CD4-positive, alpha-beta T cell (primary cell): ENCODE measurements at places on chromosomes 16 and 17. TPM values are rescaled to one million over a fixed set of nuclear protein-coding genes. Genes with fewer than 3 reads are reported as not detected.

DNA sequence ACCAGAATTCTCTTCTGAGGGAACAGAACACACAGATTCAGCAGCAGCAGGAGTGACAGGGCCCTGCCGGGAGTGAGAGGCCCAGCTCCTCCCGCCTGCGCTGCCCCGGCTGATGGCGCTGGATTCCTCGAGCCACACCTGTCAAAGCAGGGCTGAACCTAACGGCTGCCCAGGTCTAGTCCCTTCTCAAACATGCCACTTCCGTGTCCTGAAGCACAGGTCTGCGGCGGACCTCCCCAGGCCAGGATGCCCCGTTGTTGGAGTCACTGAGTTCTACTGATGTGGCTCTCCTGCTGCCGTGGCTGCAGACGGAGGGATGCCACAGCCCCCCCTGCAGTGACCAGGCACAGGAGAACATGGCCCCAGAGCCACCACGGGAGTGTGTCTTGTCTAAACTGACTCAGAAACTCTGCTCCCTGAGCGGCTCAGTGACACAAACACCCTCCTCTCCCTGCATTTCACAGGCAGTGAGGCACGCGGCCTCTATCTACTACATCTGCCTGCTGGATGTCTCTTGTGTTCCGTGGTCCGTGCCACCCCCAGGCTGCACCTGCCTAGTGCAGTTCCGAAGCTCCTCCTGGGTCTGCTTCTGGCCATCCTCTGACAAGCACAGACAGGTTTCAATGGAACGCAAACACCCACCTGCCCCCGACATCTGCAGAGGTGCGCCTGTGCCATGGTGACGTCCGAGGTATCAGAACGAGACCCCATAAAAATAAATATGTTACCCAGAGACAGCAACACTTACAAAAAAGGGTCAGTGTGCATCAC is 44.7 kb upstream of the DNAH17 start:
- no peak for DNase-seq

- DNase-seq, result no peak
Observed at GRCh38 chr16:50302472-50303005, 36.2 kb downstream of the ADCY7 start.

- DNase-seq, result no peak
Observed at GRCh38 chr16:47667956-47668355, 206.8 kb downstream of the PHKB start.

- no peak for DNase-seq
Observed at GRCh38 chr17:9330611-9331271, 244.9 kb downstream of the STX8 start.

- DNase-seq, result no peak
Observed at GRCh38 chr16:16915771-16916170, 536.8 kb downstream of the NPIPA7 start.

- peak; percentile 42 for DNase-seq
Observed at GRCh38 chr17:60600490-60601446, 775 bp downstream of the PPM1D start.

- DNase-seq, result no peak
Observed at GRCh38 chr16:22352723-22353122, 21.7 kb downstream of the CDR2 start.

- DNase-seq, result no peak
Observed at GRCh38 chr16:7343243-7343642, 10.6 kb downstream of the RBFOX1 start.

GRCh38 chr16:16871196-16871595 is 492.3 kb downstream of the NPIPA7 start:
- DNase-seq, result no peak

- no peak for DNase-seq
Observed at GRCh38 chr17:57236686-57237299, 19.5 kb upstream of the MSI2 start.

- DNase-seq, result no peak
Observed at GRCh38 chr17:19010729-19011505, 6.4 kb upstream of the FAM83G start.

DNA sequence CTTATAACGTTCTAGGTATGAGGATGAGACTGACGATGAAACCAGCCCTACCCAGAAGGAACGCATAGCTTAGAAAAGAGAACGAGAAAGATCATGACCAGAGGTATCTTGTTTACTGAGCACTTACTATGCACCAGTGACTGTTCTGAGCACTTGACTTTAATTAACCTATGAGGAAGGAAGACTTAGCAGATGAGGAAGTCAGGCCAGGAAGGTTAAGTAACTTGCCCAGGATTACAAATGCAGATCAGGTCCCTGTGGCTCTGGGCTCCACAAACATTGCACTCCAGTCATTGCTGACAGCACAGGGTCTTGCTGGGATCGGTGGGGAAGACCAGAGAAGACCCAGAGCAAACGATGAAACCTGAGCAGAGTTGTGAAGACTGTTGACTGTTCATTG is 7.1 kb downstream of the KRT13 start:
- DNase-seq, result no peak

DNA sequence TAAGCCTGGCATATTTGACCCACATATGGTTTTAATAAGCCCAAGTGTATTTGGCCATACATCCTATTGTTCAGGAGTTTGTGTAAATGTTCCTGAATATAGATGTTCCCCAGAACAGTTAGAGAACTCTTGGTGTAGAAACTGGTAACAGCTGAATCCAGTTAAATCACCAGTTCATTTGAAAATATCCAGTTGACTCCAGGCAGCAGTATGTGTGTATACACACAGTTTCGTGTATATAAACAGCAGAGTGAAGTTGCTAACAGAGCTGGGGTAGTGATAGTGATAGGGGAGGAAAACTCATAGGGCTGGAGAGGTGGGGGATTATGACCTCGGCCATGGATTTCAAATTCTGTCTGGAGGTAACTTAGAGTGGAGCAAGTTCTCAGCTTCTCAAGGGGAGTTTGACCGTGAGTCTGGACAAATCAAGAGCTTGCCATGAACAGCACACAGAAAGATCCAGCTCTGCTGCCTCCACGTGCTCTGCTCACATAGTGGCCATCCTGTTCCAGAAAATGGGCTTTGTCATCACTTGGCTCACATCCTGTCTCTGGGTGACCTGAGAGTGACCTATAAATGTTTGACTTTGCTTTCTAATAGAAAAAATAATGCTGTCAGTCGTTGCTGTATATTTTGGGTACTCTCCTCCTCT is 30.6 kb upstream of the MMD start:
- DNase-seq, result no peak

GRCh38 chr17:82686366-82687324 is 11.9 kb downstream of the RAB40B start:
- no peak for DNase-seq

DNA sequence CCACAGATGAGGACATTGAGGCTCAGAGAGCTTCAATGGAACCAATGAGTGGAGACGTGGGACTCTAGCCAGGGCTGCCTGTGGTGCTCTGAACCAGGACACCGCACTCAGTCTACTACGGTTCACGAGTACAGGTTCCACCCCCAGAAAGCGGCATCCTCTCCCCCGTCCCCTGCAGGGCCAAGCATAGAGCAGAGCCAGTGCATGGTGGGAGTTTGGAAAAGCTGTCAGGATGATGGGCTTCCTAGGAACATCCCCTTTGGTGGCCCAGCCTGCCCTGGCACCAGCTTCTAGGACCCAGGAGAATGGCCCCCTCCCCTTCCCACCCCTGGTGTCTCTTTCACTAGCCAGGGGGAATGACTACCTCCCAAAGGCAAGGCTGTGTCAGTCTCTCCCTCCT is 8.4 kb downstream of the ZNF319 start:
- no peak for DNase-seq

DNA sequence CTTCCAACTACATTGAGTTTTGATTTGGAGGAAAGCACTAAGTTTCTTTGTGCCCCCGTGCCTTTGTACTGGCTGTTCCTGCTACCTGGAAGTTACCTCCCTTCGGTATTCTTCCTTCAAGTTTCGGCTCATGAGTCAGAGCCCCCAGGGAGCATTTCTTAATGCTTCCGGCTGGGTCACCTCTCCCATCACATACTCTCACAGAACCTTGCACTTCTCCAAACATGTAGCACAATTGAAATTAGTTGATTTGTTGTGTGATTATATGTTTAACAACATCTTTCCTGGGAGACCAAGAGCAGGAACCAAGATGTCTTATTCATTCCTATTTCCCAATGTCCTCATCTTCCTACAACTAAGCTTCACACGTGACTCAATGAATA is 158.6 kb upstream of the CDH5 start:
- no peak for DNase-seq

DNA sequence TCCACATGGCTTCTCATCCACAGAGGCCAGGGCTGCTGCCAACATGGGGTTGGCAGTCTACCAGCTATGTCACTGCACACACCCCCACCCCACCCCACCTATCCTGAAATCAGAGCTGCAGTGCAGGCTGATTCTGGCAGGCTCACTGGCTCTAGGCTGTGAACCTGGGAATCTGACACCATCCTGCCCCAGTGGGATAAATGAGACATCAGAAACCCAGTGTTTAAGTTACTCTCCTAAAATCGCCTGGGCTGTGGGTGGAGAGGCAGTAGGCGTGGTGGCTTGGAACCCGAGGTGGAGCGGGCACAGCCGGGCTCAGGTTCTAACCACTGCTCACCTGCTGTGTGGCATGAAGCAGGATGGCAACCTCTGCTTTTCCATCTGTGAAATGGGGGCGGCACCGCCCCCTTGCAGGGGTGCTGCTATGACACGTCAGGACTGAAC is 5.6 kb downstream of the SLC38A8 start:
- DNase-seq, result no peak

DNA sequence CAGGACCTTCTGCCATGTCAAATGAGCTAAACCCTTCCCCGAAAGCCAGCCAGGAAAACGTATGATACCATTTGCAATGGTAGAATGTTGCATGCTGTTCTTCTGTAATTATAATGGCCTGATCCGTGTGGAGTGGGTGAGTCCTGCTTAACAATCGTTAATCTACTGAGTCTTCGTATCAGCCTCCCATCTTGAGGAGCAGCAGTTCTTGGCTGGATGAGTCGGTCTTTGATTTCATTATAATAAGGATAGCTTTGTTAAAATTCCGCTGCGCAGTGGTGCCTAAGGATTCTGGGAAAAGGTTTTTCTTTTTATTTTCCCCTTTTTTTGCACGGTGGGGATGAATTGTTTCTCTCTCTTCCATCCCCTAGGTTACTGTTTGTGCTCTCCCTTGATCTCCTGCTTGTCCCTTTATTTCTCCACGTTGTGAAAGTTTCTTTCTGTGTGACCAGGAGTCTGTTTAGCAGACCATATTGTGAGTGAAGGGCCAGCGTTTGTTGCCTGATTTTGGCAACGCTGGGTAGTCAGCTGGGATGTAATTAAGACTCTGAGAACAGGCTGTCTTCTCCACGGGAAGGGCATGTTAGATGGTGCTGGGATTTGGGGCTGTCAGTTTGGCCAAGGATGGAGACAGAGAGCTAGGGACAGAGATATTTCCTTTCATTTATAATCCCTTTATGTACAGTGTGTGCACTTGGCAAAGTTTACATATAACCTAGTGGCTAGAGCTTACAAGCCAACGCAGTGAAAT is 263.0 kb downstream of the FTO start:
- no peak for DNase-seq

DNA sequence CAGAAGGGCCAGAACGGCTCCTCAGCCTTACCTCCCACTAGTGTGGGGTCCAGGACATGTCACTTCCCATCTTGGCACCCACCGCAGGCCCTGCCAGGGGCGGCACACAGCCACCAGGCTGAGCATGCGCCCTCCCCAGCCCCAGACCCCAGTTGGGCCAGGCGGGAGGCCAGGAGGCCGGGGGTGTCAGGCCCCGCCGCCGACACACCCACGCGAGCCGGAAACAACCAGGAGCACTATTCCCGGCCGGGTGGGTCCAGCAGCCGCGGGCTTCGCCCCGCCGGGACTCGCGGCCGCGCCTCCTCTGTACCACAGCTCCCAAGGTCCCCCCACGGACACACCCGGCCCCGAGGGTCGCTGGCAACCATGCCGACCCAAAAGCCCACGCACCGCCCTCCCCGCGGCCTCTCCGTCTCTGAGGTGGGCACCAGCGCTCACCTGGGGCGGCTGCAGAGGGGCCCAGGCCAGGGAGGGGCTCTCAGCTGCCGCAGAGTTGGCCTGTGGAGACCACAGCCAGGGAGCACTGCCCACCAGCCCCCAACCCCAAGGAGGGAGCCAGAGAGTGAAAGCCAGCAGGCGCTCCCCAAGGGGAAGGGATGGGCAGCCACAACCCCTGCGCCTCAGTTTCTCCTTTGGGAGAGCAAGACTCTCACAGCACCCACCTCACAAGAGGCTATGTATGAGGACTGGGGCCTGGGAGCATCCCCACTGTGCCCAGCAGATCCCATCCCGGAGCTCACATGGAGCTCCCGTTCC is 18.0 kb downstream of the B9D1 start:
- DNase-seq, result no peak

DNA sequence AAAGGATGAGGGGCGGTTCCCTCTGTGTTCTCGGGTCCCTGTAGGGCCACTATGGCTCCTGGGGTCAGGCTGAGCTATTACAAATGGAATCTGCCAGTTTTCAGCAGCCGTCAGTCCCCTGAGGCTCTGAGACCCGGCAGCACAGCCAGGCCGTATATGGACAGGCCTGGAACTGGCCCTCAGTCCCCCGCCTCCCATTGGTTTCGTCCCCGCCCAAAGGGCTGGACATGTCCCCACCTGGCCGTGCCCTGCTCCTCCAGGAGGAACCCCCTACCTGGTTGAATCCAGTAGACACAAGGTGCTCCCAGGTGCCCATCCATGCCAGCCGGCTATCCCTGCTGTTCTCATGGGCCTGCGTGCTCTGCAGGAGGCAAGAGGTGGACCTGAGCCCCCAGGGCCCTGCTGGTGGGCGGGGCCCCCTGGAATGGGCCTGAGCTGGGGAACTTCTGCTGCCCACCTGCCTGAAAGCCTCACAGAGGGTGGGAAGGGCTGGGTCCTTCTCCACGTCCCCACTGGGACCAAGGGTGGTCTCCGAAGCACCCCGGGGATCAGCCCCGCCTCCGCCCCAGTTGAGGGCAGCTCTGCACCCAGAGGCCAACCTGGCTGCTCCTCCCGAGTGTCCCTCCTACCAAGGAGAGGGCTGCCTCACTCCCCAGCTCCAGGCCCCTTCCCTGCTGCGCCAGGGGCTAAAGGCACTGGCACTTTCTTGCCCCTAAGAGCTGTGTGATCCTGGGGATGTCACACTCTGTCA is 16.8 kb downstream of the VASN start:
- DNase-seq, result no peak

TP53TG3E gene
- total RNA-seq, result not detected

C16orf78 gene
- total RNA-seq, result not detected

SMG6 gene
- total RNA-seq, result 39.7 TPM

TBC1D16 gene
- 1.9 TPM for total RNA-seq

GCGR gene
- not detected for total RNA-seq

KRTAP2-3 gene
- total RNA-seq, result not detected

CAPNS2 gene
- not detected for total RNA-seq

MYH8 gene
- not detected for total RNA-seq

TPPP3 gene
- total RNA-seq, result not detected

SYCE1L gene
- 18.9 TPM for total RNA-seq

PRPF8 gene
- 572 TPM for total RNA-seq

PIK3R5 gene
- total RNA-seq, result 153 TPM

TMEM88 gene
- total RNA-seq, result 29.6 TPM

RNF43 gene
- total RNA-seq, result 0.69 TPM

SLFN11 gene
- 18.5 TPM for total RNA-seq

KRT15 gene
- not detected for total RNA-seq

TRIM47 gene
- total RNA-seq, result 2.8 TPM

SHISA6 gene
- not detected for total RNA-seq

TEX14 gene
- 0.47 TPM for total RNA-seq

JPH3 gene
- total RNA-seq, result not detected

HBA1 gene
- total RNA-seq, result not detected

ZACN gene
- total RNA-seq, result 0.98 TPM

TBL3 gene
- 15.5 TPM for total RNA-seq
